ENCODE measurements at places on chromosomes 1 and 21.

DNA sequence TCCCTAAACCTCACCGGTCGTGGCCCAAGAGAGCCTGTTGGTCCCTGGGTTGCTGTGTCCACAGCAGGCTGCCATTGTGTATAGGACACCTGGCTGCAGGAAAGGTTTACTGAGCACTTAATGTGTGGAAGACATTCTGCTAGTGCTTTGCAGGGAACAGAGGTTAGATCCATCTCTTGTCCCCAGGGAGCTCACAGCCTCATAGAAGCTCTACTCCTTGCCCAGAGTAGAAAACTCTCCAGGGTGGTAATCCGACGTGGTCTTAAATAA is 16.9 kb upstream of the ALPL start:
- no peak for DNase-seq

DNA sequence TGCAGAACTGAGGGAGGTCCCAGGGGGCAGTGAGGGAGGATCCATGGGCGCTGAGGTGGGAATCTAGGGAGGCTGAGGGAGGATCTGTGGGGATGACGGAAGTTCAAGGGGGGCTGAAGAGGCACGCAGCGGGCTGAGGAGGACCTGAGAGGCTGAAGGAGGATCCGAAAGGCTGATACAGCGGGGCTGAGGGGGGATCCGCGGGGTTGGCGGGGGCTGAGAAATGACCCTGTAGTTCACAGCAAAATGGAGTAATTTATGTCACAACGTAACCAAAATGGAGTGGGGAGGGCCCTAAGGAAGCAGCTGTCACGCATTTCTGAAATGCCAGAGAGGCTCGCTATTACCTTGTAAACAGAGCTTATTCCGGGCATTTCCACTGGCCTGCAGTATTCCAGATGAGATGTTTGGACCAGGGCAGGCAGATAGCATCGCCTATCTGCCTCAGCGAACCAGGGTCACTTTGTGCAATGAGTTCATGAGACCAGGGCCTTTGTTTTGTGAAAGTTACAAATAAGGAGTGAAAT is 926 bp upstream of the MRPL55 start:
- no peak for DNase-seq

GRCh38 chr1:228210076-228210651 is 2.3 kb downstream of the OBSCN start:
- DNase-seq = peak; percentile 96

DNA sequence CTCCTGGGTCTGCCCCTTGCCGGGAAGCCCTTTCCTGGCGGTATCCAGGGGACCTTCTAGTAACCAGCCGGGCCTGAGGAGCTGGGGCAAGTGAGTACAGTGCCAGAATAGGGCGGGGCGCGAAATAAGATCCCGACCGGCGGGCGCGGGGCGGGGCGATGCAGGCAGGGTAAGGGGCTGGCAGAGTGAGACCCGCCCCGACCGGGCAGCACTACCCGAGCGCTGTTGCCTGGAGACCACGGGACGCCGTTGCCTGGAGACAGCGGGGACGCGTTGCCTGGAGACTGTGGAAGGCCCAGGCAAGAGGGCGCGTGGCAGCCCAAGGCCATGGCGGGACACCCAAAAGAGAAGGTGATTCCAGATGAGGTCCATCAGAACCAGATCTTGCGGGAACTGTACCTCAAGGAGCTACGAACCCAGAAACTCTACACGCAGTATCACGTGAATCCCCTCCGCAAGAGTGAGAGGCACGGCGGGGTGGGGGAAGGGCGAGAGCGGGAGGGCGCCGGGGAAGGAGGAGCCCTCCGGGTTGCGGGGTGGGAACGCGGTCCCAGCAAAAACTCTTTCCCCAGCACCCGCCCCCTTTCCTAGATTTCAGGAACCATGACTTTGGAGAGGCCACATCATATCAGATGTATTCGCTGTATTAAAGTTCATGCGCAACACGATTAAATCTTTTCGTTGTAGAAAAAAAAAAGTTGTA is 24.3 kb downstream of the EBNA1BP2 start:
- DNase-seq = peak; percentile 31

DNA sequence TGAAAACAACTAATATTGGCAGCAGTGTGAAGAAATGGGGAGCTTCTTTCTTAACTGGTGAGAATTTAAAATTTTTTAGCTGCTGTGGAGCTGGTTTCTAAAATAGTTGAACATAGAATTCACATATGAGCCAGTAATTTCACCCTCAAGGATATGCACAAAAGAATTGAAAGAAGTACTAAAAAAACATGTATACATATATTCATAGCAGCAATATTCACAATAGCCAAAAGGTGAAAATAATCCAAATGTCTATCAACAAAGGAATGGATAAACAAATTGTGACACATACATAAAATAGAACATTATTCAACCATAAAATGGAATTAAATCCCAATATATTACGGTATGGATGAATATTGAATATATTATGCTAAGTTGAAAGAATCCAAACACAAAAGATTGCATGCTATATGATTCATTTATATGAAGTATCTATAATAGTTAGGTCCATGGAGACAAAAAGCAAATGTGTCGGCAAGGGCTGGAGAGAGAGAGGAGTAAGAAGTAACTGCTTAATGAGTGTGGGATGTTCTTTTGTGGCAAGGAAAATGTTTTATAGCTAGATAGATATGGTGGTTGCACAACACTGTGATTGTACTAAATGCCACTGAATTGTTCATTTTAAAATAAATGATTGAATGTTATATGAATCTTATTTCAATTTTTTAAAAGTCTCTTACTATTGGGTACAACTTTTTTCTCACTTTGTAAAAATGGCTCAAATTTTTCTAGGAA is 14.8 kb upstream of the COL11A1 start:
- DNase-seq = no peak

GRCh38 chr1:205434738-205435137 is 12.9 kb upstream of the LEMD1 start:
- DNase-seq = no peak

Data from retinal pigment epithelial cell (primary cell).